ENCODE measurements at places on chromosomes 1 and 21.

DNA sequence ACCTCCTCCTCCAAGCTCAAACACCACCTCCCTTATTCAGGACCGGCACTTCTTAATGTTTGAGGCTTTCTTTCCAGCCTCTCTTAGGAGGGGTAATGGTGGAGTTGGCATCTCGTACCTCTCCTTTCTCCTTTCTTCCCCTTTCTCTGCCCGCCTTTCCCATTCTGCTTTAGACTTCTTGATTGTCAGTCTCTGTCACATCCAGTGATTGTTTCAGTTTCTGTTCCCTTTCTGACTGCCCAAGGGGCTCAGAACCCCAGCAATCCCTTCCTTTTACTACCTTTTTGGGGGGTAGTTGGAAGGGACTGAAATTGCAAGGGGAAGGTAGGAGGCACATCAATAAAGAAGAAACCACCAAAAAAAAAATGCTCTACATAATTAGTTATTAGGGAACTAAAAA, 5.6 kb downstream of the ELK4 start:
- DNase-seq, result no peak

- DNase-seq, result no peak
Observed at GRCh38 chr21:35475009-35475408, 425.9 kb upstream of the RUNX1 start.

GRCh38 chr1:184682956-184683355, 71.7 kb downstream of the EDEM3 start:
- no peak for DNase-seq

- no peak for DNase-seq
Observed at GRCh38 chr1:6447818-6448748, 17.9 kb downstream of the TNFRSF25 start.

DNA sequence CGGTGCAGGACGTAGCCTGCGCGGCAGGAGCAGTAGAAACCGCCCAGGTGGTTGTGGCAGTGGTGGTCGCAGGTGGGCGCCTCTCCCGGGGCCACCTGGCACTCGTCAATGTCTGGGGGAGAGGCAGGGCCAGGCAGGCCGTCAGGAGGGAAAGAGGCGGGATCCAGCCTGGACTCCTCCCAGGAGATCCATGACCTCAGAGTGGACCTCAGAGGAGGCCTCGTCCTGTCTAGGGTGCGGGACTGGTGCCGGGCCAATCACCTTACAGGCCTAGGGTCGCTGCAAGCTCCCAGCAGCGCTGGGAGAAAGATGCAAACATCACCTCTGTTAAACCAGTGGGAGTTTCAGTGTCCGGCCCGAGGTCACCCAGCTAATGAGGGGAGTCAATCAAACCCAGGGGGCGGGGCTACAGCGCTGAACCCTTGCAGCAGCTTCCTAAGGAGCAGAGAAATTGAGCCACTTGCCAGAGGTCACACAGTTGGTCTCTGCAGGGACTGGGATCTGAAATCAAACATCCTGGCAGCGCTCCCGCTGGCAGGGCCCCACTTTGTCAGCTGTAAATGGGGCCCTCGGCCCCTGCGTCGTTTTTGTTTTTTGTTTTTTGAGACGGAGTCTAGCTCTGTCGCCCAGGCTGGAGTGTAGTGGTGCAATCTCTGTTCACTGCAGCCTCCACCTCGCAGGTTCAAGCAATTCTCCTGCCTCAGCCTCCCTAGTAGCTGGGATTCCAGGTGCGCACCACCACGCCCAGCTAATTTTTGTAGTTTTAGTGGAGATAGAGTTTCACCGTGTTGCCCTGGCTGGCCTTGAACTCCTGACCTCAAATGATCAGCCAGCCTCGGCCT, 1.4 kb downstream of the MASP2 start:
- peak; percentile 32 for DNase-seq

GRCh38 chr1:7648761-7649384, 122.2 kb upstream of the VAMP3 start:
- DNase-seq, result no peak

DNA sequence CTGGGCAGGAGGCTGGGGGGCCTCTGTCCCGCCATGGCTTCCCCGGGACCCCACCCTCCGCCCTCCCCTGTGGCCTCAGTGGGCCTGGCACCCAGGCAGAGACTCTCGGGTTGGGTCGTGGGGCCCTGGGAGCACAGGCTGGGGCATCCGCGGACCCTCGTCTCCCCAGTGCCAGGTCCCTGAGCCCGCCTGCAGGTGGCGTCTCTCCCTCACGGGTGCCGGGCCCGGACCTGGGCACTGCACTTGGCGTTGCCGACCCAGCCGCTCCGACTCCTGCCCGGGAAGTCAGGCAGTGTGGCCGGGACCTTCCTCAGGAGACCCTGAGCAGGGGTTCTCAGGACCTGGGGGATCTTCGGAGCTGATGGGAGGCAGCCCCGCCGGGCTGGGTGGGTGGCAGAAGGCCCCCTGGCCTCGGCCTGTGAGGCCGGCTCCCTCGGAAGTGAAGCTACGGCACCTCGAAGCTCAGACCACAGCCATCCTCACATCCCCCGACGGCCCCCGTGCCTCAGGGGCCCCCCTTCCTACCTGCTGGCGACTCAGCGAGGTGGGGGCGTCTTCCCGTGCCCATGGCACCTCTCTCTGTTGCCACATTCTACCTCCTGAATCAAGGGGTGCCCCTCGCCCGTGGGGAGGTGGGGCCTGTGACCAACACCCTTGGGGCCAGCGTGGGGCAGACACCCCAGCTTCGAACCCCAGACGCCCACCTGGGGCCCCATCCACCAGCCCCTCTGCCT, 6.4 kb upstream of the C1orf159 start:
- peak; percentile 83 for DNase-seq

- no peak for DNase-seq
Observed at GRCh38 chr1:19349999-19350398, 37.9 kb downstream of the SLC66A1 start.

DNA sequence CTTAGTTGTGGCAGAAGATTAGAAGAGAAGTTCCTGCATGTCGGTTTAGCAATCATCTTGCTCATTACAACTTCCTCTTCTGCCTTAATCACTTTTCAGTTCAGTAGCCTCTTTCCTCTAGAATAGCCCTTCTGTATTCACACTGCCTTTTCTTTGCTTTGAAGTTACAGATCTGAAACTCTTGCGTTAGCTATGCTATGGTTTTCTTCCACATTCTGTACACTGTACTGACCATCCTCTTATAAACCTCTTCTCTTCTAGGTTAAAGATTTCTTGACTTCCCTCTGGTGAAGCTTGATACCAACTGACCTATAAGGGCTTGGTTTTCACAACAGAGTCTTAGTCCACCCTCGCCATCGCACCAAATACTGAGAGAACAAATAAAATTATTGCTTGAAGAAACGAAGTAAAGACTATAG, 35.0 kb downstream of the C21orf91 start:
- DNase-seq, result no peak

GRCh38 chr1:56322211-56322610, 257.2 kb downstream of the PLPP3 start:
- DNase-seq, result no peak

- DNase-seq, result no peak
Observed at GRCh38 chr1:27604579-27605299, 795 bp upstream of the AHDC1 start.

- DNase-seq, result no peak
Observed at GRCh38 chr21:30058928-30059327, 107.7 kb downstream of the CLDN17 start.

DNA sequence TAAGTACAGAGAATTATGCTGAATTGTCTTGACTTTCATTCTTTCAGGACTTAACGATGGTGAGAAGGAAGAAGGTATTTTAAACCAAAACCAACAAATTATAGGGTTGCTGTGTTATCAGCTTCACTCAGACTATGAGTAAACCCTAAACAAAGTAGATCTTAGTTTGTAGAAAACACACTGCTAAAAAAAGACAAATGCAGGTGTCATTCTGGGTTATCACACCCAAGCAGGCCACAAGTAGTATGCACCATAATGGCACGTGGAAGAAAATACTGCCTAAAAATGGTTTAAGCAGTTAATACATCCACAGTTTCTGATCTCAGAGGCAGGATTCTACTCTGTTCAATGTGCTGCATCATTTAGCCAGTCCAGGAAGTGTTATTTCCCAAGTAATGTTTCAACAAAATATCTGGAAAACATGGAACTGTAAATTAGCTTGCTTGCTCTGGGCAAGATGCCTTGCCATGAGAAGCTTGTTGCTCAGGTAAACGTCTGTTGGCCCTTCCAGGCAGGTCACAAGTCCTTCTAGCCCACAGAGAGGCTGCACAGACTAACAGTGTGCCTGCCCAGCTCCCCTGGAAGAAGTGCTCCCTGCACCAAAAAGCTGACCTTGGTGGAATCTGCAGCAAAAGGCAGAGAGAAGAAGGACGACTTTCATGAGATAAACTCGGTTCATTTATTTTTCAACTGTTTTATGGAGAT, 4.1 kb downstream of the DIPK1A start:
- DNase-seq, result no peak
